Activated CD4-positive, alpha-beta memory T cell treated with anti-CD3 and anti-CD28 coated beads for 36 hours (primary cell): ENCODE measurements at places on chromosomes 3 and 15.

GRCh38 chr3:159273608-159274007, 471.8 kb downstream of the MFSD1 start:
- peak; percentile 18 for DNase-seq

GRCh38 chr3:45610119-45610518, 15.6 kb downstream of the LIMD1 start:
- DNase-seq = no peak

GRCh38 chr3:177150970-177151627, 46.2 kb downstream of the TBL1XR1 start:
- peak; percentile 24 for DNase-seq

GRCh38 chr3:11238880-11239279, 33.3 kb upstream of the ATG7 start:
- no peak for DNase-seq

- DNase-seq = no peak
Measured at GRCh38 chr3:38121832-38122461, 15.0 kb downstream of the ACAA1 start.

DNA sequence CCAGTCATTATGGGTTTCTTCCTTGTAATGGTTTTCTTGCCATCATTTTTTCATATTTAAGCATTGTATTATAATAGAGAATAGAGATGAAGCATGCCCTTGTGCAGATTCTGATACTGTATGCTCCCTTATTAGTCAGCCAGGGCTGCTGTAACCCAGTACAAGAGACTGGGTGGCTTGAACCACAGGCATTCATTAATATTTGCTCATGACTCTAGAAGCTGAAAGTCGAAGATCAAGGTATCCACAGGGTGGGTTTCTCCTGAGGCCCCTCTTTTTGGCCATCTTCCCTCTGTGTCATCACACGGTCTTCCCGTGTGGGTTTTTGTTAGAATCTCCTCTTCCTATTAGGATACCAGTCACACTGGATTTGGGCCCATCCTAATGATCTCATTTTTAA, 74.5 kb downstream of the FOXP1 start:
- DNase-seq = no peak

DNA sequence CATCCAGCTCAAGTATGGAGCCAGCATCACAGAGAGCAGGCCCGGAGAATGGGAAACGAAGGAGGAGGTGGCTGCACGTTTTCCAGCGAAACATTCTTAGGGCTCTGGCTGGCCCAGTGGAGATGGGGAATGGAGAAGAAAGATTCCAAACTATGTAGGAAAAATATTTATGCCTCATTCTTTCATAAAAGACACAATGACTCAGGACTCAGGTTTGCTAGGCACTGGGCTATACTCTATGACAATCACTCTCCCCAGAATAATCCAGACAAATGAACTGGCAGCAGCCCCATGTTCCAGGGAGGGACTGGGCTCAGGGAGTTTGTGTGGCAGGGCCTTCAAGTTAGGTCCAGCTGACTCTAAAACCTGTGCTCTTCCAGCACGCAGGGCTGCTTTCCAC, 110.8 kb upstream of the RAD18 start:
- no peak for DNase-seq

DNA sequence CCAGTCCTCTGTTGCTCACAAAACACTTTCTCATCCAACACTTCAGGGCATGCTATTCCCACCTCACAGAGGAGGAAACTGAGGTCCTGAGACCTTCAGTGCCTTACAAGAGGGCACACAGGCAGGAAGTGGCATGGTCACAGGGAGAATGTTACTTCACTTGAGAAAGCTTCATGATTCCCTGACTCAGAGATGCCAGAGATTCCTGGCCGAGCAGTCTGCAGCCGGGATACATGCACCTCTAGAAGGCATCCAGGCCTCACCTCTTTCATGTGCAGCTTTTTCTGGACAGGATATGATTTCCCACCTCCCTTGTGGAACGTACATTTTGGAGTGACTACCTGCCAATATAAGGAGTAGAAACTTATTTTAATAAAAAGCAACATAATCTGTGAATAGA, 2.8 kb upstream of the SST start:
- DNase-seq = no peak

DNA sequence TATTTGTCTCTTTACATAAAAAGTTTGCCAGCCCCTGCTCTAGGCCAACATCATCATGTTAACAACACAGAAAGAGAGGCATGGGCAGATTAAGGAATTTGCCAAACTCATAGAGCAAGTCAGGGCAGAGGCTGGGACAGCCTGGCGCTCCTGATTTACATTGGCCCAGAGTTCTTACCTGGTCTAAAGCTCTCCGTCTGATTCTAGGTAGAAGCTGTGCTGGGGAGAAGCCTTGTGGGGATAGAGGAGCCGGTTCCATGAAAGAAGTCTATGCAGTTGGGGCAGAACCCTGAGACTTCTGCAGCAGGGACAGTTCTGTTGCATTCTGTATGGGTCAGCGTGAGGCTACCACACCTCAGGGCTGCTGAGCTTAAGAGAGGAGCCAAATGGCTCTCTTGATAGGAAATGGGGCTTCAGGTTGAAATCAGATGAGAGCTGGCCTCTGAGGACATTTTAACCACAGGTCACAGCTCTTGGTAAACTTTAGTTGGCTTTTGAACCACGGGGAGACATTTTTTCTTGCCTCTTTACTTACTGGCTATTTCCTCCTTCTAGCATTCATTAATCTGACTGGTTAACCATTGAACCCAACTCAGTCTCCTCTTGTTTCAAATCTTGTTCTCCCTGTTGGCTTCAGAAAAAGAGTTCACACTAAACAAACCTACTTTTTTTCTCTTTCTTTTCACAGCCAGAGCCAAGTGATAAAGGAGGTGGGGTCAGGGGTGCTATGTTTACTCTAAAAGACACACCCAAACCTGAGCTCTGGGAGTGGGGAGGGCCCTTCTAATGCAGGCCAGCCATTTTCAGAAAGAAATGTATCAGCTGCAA, 250.7 kb downstream of the OPA1 start:
- no peak for DNase-seq

DNA sequence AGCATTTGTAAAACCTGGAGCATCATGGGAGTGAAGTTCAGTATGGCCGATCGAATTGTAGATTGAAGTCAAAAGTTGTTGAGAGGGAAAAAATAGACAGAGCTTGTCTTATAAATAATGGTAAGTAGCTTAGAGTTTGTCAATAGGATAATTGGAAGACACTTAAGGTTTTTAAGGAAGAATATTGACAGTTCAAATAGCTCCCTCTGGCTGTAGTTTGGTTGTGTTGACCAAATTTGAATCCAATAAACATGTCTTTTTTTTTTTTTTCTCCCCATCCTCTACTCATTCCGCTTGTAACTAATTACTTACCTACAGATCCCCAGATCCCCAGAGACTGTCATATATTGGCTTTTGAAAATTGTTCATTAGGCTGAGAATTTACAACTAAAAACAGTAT, 677.0 kb downstream of the AGBL1 start:
- no peak for DNase-seq

DNA sequence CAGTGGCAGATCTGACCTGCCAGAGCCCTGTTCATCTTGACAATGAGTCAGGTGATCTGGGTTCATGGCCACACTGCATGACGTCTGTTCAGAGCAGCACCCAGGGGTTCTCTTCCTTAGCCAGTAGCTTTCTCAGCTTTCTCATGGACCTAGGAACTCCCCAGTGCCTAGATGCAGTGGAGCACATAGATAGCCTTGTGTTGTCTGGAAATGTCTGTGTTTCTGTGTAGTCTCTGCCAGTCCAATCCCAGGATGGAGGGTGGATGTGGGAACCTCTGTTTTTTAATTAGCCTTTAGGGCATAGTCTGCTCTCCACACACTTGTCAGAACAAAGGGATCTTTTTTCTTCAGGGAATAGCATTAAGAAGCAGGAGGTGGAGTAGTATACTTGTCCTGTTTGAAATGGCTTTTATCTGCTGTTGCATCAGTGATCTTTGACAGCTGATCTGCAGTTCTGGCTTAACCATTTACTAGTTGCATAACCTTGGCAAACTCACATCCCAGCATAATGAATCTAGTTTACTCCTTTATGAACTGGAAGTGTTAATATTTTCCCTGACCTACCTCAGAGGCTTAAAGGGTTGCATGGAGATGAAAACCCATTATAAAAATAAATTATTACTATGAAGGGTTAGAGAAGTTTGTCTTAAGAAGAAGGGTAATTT, 16.1 kb upstream of the CACNA1D start:
- no peak for DNase-seq

GRCh38 chr3:87627316-87627715, 350.9 kb upstream of the POU1F1 start:
- no peak for DNase-seq

DNA sequence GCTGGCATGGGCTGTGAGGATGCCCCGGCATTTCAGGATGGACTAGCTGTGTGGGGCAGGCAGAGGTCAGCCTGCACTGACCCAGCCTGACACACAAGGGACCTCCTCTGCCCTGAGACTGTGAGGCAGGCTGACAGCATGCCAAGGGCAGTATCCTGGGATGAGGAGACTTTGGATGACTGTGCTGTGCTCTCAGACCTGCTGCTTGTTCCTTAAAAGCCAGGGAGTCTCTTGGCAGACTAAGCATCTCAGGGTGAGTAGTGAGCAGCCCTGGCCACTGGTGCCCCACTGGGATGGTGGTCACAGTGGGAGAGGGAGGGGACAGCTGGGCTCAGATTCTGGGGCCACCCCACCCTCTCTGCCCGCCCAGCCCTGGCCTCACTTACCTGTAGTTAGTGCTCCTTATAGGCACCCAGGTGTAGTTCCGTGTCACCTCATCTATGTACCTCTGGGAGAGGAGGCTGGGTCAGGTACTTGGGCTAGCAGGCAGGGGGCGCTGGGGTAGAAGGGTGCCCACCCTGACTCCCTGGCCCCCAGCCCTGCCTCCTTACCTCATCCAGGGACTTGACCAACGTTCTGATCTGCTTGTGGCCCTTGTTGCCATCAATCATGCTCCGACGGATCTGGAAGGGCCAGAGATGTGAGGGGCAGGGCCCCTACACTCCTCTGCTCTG, 16.1 kb upstream of the TMEM115 start:
- no peak for DNase-seq

DNA sequence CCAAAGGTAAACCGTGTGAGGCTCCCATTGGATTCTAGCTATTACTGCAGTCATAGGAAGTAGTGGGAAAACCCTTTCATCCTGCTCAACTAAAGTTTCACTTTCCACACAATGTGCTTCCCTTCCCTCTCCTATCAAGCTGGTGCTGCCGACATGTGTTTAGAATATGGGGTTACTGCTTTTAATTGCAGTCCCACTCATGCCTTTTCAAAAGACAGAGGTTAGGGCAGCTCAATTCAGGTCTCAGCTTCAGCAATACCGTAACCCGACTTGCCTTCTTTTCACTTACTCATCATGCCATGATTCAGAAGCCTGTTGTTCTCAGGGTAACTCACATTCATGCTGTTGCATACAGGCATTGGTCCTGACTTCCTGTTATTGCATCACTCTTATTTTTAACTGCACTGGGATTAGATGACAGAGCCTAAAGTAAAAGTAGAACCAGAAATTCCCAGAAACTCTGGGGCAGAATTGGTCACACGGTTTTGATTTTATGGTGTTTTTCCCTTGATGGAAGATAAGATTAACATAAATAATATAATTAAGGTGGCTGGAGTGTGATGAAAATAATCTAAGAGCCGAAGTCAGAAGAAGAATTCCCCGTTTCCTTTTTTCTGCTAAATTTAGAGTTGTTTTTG, 45.7 kb downstream of the C2CD4B start:
- peak; percentile 43 for DNase-seq

GRCh38 chr15:70879401-70879800, 12.8 kb downstream of the THAP10 start:
- DNase-seq = no peak

GRCh38 chr3:182323898-182324297, 469.4 kb upstream of the ATP11B start:
- no peak for DNase-seq

DNA sequence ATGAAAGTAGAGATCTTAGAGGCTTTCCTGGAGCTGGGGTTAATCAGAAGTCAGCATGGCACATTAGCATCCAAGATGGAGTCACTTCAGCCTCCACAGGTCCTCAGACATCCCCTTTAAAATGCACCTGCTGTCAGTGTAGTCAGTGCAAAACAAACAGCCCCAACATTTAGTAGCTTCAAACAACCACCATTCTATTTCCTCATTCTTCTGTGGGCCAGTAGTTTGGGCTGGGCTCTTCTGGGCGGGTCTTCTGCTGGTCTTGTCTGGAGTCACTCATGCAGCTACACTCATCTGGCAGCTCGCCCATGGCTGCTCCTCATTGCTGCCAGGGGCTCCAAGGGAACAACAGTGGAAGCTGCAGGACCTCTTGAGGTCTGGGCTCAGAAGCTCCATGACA, 99.9 kb downstream of the TLE3 start:
- DNase-seq = no peak

GRCh38 chr15:81304226-81304625, 19.7 kb downstream of the STARD5 start:
- peak; percentile 47 for DNase-seq

DNA sequence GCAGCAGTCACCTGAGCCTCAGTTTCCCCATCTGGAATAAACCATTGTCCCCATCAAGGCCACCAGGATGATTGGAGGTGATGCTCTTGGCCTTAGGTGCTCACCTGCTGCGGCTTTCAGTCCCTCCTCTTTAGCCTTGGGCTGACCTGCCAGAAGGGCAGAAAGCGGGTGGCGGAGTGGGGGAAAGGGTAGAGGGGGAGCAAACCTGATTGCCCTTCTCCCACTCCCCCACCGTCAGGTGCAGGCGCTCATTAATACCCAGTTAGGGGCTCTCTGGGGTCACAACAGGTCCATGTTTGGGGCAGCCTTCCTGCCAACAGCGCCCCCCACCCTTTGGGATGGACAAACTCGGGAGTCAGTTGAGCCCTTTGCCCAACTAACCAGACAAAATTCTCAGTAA, 50.5 kb downstream of the GRIP2 start:
- DNase-seq = no peak

DNA sequence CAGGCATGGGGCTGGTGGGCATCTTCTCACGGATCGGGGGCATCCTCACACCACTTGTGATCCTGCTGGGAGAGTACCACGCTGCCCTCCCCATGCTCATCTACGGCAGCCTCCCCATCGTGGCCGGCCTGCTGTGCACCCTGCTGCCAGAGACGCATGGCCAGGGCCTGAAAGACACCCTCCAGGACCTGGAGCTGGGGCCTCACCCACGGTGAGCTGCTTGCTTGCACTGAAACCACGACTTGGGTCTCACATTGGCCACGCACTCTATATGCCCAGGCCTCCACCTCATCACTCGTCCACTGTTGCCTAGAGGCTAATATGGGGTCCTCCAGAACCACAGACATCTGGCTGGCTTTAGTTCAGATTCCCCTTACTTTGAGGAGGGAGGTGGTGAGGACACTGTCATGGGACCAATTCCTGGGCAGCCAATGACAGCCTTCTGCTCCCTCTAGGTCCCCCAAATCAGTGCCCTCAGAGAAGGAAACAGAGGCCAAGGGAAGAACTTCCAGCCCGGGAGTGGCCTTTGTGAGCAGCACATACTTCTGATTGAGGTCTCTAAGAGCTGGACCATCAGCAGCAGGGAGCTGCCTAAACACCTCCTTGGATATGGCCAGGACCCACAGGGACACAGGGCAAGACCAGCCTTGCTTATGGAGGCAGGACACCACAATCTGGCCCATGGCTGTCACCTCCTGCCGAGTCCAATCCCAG, 5.0 kb upstream of the SLC22A14 start:
- no peak for DNase-seq
